Lower leg skin (tissue), 4 donors: ENCODE measurements at places on chromosomes 6 and 20.

GRCh38 chr20:13220194-13220903 is 725 bp upstream of the ISM1 start:
- DNase-seq = no peak

DNA sequence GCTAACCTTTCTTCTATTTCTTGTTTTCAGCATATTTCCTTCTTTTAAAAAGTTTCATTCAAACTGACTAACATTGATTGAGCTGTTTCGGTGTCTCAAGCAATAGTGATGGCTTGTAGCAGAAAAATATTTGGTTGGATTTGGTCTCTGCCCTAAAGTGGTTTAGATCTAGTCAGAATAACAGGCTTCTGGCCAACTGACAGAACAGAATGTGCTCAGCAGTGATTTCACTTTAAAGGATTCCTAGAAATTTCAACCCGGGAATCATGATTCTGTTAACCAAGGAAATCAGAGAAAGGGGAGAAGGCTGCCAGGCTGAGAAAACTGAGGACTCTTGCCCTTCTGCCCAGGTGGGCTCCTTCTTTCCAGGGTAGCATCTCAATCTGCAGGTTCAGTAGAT is 16.6 kb upstream of the GSTA1 start:
- DNase-seq = no peak

GRCh38 chr20:34215711-34216381 is 25.4 kb upstream of the ASIP start:
- DNase-seq = peak; percentile 93

DNA sequence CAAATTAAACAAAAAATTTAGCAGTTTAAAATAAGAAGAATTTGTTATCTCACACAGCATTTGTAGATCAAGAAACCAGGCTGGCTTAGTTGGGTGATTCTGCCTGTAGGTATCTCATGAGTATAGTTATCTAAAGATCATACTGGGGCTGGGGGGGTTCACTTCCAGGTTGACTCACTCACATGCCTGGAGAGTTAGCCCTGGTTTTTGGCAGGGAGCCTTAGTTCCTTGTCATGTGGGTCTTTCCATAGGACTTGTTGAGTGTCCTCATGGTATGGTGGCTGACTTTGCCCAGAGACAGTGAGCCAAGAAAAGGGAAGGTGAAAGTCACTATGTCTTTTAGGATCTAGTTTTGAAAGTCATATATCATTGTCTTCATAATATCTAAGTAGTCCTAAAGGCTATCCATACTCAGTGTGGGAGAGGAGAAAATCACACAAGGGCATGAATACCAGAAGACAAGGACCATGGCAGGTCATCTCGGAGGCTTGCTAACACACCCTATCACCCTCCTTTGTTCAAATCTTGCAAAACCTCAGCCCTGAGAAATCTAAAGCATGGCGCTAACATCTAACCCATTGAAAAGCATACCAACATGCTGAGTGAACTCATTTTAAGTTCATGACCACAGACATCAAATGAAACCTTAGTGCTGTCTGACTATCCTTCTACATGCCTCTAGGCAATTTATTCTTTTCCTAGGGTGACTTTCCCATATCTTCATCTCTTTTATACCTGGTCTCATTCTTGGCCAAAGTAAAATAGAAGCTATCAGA is 39.2 kb downstream of the CYP24A1 start:
- DNase-seq = no peak

GRCh38 chr6:44260011-44260410 is 2.7 kb upstream of the SLC35B2 start:
- DNase-seq = no peak

GRCh38 chr6:1739680-1740079 is 130.0 kb downstream of the FOXC1 start:
- no peak for DNase-seq

GRCh38 chr20:62666736-62667529 is 24.6 kb downstream of the SLCO4A1 start:
- peak; percentile 77 for DNase-seq

DNA sequence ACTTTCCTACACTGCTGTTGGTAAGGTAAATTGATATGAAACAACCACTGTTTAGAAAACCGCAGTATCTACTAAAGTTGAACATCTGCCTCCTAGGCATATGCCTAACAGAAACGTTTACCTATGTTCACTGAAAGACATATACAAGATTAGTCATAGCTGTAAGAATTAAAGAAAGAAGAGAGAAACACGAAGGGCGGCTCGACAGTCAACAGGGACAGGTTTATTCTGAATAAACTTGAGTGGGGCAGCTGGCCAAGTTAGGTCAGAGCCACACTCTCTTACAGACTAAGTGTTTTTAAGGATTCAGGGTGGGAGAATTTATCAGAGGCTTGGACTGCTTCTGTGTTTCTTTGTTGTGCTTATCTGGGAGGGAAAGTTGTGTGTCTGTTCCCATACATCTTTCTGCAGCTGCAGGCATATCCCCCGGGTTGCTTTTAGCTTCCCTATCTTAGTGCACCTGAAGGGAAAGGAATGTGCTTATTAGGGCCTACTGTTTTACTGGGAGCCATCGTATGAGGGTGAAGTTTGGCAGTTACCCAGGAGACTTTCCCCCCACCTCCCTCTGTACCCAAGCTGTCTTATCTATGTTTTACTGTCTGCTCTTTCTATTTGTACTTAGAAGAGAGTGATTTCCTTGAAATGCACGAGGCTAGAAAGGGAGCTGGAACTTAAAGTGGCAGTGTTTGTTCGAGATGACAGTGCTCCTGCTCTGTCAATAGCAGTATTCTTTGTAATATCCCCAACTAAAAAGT is 20.4 kb downstream of the PROCR start:
- no peak for DNase-seq

GRCh38 chr20:55437798-55438415 is 567.4 kb downstream of the CBLN4 start:
- no peak for DNase-seq

DNA sequence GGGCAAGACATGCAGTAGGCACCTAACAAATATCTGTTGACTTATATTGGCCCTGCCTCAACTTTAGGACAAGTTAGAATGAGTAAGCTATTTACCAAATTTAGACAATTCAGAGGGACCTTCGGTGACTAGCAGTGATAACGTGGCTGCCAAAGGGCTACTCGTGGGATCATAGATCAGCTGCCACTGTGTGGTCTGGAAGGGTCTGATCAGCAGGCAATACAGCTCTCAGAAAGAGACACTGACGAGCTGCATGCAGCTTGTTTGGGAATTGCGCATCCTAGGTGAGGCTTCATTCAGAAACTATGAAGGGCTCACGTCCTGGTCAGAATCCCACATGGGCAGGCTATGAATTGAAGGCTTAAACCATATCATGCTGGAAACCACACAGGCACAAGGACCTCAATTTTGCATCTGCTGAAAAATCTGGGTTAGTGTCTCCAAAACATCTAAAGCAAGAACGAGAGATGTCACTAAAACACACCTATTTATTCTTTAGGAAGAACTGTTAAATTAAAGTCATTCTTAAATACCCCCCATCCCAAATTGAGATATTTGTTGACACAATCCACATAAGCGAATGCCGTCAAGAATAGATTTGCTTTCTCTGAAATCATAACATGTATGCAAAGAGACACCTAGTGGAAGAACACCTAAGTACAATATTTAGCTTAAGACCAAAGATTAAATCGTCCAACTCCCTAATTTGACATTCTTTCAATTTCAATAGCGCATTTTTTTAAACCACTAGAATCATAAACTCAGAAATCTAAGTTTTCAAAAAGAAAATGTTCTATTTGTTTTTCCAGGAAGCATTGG is 79.6 kb downstream of the IPCEF1 start:
- DNase-seq = no peak

DNA sequence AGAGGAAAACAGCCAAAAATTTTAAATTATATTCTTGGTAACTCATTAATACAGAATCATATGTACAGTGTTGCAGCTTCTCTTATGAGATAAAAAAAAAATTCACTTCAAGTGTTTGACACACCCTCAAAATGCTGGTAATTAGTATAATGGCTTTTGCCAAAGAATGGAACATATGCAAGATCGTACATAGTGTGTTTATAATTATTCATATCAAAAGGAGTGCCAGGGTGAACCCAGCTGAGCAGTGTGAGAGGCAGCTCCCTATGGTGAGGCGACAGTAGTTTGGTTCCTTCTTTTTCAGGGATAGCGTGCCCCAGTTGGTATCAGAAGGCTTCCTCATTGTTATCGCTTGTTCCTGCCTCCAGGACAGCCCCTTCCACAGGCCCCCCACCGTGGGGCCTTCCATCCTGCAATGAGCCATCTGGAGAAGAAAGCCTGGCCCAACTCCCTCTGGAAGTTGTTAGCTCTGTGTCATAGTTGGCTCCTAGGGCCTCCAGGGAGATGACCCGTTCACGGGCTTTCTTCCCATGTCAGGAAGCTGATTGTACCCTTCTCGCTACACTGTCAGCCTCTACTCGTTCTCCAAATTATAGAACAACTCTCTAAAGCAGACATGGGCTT is 150.7 kb downstream of the FRK start:
- DNase-seq = no peak

GRCh38 chr6:11750682-11751081 is 27.9 kb downstream of the ADTRP start:
- no peak for DNase-seq

GRCh38 chr6:161413355-161413771 is 139.5 kb upstream of the AGPAT4 start:
- no peak for DNase-seq

GRCh38 chr6:37273690-37274089 is 15.7 kb upstream of the TMEM217 start:
- DNase-seq = no peak

- no peak for DNase-seq
Observed at GRCh38 chr6:8172530-8172929, 70.2 kb upstream of the EEF1E1 start.

- no peak for DNase-seq
Observed at GRCh38 chr6:12490904-12491571, 200.9 kb downstream of the EDN1 start.

GRCh38 chr6:157117431-157118095 is 205.8 kb downstream of the TMEM242 start:
- no peak for DNase-seq

DNA sequence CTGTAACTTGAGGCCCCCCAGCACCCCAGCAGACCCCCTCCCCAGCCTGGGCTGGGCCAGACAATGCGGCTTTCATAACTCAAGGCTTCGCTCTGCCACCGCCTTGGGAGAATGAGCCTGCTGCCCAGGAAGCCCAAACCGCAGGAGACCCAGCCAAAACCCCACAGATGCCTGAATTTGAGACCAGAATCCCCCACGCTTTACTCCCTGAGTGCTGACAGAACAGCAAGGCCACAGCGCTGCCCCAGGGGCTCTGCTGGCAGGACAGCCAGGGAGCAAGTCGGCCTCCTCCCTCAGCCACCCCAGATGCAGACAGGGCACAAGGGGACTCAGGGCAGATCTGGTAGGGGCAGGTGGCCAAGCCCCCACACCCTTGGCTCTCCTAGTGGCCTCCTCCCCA is 2.2 kb downstream of the MDFI start:
- DNase-seq = no peak

DNA sequence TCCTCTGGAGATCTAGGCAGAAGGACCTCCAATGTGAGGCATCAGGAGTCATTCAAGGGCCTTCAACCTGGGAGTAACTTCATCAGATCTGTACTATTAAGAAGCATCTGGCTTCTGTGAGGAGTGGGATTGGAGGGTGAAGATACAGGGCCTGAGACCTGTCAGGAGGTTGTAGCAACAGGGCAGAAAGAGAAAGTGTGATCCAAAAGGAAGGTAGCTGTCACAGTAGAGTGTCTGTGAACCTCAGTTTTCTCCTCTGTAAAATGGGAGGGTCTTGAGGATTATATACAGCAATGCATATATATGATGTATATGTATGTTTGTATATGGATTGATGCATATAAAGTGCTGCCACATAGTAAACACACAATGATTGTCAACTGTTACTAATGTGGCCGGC is 2.6 kb upstream of the RPL10A start:
- DNase-seq = no peak

GRCh38 chr6:32413427-32414047 is 6.6 kb upstream of the BTNL2 start:
- peak; percentile 47 for DNase-seq

DNA sequence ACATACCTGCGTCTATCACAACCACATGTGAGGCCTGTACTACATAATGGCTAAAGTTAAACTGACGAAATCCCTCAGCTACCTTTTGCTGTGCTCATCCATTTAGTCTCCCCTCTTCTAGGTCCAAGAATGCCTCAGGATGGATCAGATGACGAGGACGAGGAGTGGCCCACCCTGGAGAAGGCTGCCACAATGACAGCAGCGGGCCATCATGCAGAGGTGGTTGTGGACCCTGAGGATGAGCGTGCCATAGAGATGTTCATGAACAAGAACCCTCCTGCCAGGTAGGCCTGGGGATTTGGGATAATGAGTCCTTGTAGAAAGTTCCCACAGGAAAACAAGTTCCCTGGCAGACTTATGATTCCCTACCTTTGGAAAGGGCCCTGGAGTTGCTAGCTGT is 6.0 kb downstream of the BYSL start:
- no peak for DNase-seq

GRCh38 chr6:153038378-153039057 is 36.0 kb upstream of the MTRF1L start:
- DNase-seq = no peak

- DNase-seq = no peak
Observed at GRCh38 chr6:167776906-167777627, 49.6 kb upstream of the AFDN start.

GRCh38 chr20:58384821-58385220 is 4.2 kb upstream of the VAPB start:
- DNase-seq = no peak

- DNase-seq = no peak
Observed at GRCh38 chr6:137494281-137494987, at the start of gene OLIG3. Gene OLIG3, minus strand, starts transcription at chr6:137494394. Its CDS starts 224 bp downstream, at chr6:137494170.

- no peak for DNase-seq
Observed at GRCh38 chr20:5920581-5920980, 29.8 kb downstream of the TRMT6 start.

- DNase-seq = no peak
Observed at GRCh38 chr6:6843057-6843627, 254.6 kb downstream of the LY86 start.

- no peak for DNase-seq
Observed at GRCh38 chr20:24194143-24194542, 205.6 kb upstream of the GGTLC1 start.

GRCh38 chr20:57392512-57393271 is 1.5 kb downstream of the RBM38 start:
- DNase-seq = no peak

DNA sequence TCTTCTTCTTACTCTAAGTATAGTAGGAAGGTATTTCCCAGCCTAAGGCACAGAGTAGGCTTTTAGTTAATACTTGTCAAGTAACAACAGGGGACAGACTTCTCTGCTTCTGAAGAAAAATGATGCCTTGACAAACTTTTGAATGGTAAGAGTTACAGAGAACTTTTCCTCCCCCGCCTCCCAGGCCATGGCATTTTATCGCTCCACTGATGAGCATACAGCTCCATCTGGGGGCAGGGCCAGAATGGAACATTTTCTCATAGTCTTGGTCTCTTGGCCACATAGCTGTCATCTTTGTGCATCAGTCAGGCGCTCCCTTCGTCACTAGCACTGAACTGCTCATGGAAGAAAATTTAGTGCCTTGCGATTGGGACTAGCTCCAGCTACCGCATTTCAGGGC is 1066.8 kb upstream of the CITED2 start:
- peak; percentile 83 for DNase-seq

- DNase-seq = no peak
Observed at GRCh38 chr20:48686238-48687116, 141.3 kb downstream of the PREX1 start.
